Activated CD4-positive, alpha-beta T cell treated with anti-CD3 and anti-CD28 coated beads for 24 hours (primary cell): ENCODE measurements at places on chromosomes 7 and 10.

- DNase-seq = no peak
Observed at GRCh38 chr10:11276449-11276990, 258.8 kb downstream of the CELF2 start.

GRCh38 chr10:58322072-58322834 is 12.6 kb upstream of the UBE2D1 start:
- DNase-seq = no peak

DNA sequence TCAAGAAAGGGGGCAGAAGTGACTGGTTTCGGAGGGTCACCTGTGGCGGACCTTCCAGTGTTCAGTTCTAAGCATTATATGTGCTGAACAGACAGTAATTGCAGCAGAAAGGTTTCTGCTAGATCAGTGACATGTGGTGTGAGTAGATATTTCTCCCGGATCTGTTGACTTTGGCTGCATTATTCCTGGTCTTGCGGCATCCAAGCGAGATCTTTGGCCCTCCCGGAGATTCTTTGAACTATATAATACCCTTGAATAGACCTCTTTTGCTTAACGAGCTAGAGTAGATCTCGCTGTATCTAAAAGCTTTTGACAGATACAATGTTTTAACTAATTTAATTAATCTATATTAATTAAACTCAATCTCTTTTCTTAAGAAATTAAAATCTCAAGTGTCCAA is 99.8 kb downstream of the PTN start:
- no peak for DNase-seq

DNA sequence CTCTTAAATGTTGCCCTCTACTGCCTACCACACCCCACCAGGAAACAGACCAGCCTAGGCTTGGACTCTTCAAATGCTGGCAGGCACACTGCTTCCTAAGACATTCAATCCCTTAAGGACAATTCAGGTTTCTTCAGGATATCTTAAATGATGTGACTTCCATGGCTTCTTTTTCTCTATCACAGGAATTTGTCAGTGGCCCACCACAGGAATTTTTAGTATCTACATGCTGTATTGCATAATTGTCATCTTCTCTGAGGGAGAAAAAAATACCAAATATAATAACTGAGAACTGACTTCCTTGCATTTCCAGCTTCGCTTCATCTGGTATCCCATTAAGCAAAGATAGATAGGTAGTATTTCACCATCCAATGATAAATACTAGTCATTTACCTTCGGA is 129.3 kb downstream of the WNT2 start:
- no peak for DNase-seq

DNA sequence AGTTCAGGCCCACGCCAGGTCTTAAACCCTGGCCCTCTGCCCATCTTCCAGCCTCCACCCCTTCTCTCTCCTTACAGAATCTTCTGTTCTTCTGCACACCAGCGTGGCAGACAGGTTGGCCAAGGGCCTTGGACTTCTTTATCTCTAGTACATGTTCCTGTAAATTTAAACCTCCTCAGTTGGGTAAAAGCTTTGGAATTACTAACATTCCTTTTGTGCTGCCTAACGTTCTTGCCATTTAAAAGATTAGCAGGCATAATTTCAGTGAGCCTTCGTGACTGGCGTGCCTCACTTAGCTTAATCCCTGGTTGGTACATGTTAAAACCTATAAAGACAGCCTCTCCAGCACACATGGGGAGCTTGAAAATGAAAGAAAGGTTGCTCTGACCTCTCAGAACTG is 192.2 kb downstream of the CUX1 start:
- DNase-seq = no peak

DNA sequence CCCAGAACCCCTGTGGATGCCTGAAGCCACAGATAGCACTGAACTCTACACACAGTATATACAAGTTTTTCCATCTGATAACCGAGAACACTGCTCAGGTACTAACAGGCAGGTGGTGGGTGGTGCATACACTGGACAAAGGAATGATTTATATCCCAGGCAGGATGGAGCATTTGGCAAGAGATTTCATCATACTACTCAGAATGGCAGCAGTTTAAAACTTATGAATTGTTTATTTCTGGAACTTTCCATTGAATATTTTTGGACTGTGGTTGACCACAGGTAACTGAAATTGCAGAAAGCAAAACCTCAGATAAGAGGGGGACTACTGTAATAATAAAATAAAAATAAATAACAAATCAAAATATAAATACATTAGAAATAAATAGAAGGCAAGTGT is 10.9 kb upstream of the KCNMA1 start:
- no peak for DNase-seq

GRCh38 chr7:156025675-156026074 is 213.4 kb upstream of the SHH start:
- no peak for DNase-seq

DNA sequence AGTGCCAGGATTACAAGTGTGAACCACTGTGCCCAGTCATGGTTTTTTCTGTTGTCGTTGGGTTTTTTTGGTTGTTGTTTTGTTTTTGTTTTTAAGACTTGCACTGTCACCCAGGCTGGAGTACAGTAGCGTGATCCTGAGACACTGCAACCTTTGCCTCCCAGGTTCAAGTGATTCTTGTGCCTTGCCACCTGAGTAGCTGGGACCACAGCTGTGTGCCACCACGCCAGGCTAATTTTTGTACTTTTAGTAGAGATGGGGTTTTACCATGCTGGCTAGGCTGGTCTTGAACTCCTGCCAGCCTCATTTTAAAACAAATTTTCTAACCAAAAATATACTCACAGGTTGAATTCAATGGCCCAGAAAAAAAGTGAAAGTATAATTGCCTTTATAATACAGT is 174.1 kb downstream of the AHR start:
- DNase-seq = no peak

DNA sequence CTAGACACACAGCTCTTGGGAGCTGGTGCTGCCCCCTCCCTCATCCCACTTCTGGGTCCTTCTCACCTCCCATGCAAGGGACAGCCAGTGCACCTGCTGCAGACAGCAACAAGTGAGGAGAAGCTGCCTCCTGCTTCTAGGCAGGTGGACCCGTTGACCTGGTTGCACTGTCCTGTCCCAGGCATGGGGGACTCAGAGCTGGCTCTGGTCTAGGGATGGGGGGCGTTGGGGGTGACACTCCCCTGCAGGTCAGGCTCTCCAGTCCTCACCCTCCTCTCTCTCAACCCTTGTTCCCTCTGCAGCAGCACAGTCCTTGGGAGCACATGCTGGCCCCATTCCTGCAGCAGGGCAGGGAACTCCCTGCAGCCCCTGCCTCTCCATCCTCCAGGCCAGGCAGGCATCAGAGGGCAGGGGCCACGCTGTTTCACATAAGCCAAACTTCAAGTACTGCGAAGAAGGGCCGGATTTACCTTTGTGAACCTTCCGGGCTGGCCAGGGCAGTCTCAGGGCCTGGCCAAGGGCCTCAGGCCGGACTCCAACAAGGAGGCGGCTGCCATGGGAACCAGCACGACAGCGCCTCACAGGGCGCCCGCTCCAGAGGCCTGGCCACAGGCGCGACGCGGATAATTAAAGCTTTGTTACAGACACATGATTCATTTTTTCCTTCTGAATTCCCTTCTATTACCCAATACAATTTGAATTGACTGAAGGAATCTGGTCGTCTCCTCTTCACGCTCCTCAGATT is 48.5 kb downstream of the RASGEF1A start:
- DNase-seq = no peak

- no peak for DNase-seq
Observed at GRCh38 chr10:128854963-128855362, 612.1 kb upstream of the MGMT start.

DNA sequence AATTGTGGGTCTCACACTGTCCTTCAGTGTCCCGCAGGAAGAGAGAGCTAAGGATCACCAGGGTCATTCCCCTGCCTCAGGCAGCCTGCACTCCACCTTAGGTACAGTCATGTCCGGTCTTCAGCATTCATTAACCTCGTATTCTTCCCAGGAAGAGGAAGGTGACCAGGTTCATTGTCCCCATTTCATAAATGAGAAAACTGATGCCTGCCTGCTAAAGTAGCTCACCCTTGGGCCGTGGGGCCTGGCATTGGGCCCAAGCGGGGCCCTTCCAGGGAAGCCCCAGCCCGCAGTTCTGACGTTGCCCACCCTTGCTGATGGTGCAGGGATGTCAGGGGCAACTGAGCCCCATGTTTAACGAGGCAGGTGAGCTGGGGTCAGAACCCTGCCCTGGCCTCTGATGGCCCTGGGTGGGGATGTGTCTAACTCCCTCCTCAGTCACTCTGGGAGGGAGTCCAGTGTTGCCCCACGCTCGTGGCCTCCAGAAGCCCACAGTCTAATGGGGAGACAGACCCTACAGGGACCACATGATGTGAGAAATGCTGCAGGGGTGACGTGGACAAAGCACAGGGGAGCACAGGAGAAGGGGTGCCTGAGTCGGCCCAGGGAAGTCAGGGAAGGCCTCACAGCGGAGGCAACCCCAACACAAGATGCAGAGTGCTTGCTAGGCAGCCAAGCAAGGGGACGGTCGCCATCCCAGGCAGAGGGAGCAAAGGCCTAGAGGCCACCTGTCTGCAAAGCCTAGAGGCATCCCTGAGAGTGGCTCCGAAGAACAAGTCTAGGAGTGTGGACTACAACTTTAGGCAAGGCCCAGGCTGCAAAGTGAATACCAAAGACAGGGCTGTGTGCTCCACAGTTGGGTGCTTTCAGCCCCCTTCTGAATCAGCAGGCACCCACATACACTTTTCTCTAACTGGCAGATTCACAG is 25.1 kb downstream of the DDIT4 start:
- no peak for DNase-seq

DNA sequence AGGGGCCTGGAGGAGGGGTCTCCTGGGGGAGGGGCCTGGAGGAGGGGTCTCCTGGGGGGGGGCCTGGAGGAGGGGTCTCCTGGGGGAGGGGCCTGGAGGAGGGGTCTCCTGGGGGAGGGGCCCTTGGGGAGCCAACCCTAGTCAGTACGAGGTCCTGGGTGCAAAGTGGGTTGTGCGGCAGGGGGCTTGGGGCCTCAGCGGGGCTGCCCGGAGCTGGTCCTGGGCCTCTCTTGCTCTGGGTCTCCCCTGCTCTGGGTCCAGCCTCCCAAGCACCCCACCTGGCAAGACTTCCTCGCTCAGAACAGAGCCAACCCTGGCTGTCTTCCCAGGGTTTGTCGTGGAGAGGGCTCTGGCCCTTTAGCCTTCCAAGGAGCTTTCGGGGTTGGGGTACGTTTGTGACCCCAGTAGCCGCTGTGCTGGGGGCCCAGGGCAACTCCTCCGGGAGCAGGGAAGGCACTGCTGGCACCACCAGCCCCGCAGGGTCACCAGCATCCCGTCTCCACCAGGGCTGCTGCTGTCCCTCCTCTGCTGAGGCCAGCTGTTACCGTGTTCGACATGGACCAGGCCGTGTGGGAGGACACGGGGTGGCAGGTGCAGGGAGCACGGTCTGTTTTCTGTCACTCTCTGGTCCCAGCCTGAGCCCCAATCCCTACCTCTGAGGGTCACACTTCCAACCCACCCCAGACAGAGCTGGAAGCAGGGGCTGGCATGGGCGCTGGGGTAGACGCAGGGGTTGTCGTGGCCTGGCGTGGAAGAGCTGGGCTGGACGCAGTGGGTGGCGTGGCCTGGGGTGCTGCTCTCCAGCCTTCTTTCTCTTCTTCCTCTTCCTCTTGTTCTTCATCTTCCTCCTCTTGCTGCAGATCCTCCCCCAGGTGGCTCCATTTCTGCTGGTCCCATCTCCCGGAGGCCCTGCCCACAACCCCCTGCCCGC is 22.8 kb downstream of the PWWP2B start:
- DNase-seq = no peak

- no peak for DNase-seq
Observed at GRCh38 chr10:24944512-24945255, 7.7 kb downstream of the PRTFDC1 start.

GRCh38 chr10:86200867-86201266 is 165.7 kb downstream of the GRID1 start:
- no peak for DNase-seq

- DNase-seq = no peak
Observed at GRCh38 chr7:67855322-67855721, 858.7 kb downstream of the TYW1 start.

DNA sequence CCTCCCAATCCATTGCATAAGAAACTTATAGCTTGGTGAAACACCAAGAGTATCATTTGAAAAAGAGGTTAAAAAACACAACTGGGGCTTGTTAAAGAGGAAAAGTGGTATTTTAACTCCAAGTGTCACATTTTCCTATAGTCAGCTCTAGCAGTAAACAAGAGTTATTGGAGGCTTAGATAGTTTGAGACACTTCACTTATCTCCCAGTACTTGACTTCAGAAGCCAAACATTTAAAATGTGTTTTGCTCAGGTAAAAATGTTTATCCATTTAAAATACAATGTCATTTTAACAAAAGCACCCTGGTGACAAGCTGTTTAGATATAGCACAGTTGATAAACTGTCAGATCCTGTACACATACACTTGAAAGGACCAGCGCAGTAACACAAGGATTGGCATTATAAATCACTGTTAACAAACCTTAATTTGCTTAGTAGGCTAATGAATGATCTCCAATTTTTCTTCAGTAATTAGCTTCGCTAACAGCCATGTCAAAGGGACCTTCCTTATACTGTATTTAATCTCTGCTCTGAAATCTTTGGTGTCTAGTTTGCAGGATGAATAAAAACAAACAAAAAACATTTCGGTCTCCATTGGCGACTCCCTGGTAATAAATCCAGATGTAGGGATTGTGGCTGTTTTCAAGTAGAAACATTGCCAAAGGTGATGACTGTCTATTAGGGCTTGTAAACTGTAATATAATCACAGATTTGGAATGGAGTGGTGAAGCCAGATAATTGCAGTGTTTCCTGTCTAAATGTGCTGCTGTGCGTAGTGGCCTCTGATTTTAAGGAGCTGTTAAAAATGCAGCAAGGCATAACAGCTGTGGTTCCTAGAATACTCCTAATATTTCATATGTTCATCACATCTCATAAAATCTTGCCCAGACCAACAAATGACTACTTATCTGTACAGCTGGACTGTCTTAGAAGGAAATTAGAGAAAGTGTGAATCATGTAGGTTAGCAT is 545.1 kb downstream of the AUTS2 start:
- no peak for DNase-seq

DNA sequence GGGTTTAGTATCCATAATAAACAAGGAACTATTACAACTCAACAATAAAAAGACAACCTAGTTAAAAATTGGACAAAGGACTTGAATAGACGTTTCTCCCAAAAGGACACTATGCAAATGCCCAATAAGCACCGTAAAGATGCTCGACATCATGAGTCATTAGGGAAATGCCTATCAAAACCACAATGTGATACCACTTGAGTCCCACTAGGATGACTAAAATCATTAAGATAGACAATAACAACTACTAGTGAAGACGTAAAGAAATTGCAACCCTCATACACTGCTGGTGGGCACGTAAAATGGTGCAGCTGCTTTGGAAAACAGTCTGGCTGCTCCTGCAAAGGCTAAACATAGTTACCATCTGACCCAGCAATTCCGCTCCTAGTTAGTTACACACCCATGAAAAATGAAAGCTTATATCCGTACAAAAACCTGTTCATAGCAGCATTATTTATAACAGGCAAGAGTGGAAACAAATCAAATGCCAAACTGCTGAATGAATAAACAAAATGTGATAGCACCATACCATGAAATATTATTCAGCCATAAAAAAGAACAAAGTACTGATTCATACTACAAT is 17.3 kb downstream of the CCDC3 start:
- DNase-seq = no peak
